ENCODE measurements at places on chromosomes 2 and 18. TPM values are rescaled to one million over a fixed set of nuclear protein-coding genes. Genes with fewer than 3 reads are reported as not detected.

HMSD gene
- not detected for total RNA-seq

TMEM178A gene
- total RNA-seq, result not detected

CYP1B1 gene
- not detected for total RNA-seq

IL1F10 gene
- total RNA-seq, result not detected

FSHR gene
- not detected for total RNA-seq

CNGA3 gene
- total RNA-seq, result 0.07 TPM

DNA sequence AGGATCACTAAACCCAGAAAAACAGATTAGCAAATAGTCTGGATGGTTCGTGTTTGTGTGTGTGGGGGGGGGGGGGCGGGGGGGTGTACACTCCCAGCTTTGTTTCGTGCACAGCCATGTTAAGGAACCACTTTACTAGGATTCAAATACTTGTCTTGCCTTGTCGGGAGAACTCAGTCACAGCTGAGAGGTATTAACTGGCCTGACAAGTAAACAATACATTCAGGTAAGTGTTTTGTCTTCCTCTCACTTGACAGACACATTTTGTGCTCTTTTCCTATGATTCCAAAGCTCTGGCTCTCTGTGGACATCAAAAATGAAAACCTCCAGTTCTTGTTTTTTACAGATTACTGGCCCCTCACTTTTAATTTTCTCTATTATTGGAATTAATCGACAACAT is 173.5 kb downstream of the LRP1B start:
- H3K4me1 ChIP-seq, result no peaks in the 10 kb centered on the region
- H3K36me3 ChIP-seq, result no peaks in the 10 kb centered on the region
- H3K27ac ChIP-seq, result no peak overlapping the region
- DNase-seq, result no peak

DNA sequence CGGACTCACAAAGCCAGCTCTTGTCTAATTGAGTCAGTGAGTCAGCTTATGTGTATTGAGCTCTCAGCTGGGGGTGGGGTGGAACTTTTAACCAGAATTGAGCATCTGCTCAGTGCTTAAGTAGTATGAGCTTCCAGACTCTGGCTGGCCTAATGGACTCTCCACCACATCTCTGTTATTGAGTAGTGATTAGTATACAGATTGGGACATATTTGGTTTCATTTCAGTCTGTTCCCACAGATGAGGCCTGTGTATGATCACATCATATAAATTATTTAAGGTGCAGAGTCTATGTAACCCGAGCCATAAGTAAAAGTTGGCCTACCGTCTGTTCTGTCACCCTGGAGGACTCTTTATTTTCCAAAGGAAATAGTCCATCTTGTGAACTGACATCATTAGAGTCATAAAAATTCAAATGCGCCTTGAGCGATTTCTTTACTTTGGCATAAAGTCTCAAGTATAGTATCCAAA is 152.1 kb downstream of the THSD7B start:
- H3K27ac ChIP-seq, result no peak overlapping the region
- no peak for DNase-seq
- no peaks in the 10 kb centered on the region for H3K4me1 ChIP-seq
- H3K4me3 ChIP-seq, result no peak overlapping the region
- no peaks in the 10 kb centered on the region for H3K27me3 ChIP-seq

DNA sequence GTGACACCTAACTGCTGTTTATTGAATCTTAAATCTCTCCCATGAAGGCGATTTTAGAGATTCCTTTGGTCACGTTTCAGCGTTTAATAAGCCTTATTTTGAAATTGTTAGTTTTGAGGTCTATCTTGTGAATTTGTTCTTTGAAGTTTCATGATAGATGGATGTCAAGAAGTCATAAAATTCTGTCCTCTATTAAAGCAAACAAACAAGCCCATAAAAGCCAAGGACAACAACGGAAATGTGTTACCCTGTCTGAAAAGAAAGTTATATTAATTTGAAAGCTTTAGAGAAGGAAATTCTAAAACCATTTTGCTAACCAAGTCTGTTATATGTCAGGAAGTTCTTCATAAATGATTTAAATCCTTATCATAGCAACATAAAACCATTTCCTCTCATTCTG is 7.0 kb upstream of the CAVIN2 start:
- no peak overlapping the region for H3K27ac ChIP-seq
- H3K27me3 ChIP-seq, result peaks cover 3% of the 10 kb centered on the region
- no peak overlapping the region for H3K4me3 ChIP-seq
- no peaks in the 10 kb centered on the region for H3K36me3 ChIP-seq
- no peak for DNase-seq

DNA sequence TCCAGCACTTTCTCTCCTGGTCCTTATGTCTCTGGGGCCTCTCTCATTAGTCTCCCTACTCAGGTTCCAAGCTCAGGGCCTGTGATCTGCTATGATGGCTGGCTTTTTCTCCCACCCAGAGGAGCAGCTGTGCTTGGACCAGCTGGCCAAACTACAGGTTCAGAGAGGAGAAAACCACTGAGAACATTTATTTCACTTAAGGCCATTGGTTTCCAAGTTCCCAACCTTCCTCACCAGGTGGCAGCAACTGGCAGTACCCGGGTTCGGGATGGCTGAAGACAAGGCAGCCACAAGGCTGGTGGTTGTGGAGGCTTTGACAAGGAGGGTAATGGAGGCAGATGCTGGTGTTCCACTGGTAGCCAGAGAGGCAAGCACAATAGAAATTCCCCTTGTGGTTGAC is 29.9 kb upstream of the SELENOI start:
- peak; percentile 68 for DNase-seq
- H3K27ac ChIP-seq, result no peak overlapping the region
- no peaks in the 10 kb centered on the region for H3K36me3 ChIP-seq

- 0 out of 2 replicates have a peak, but pooled peaks cover 2% of the 10 kb centered on the region for H3K27me3 ChIP-seq
- no peak overlapping the region for H3K27ac ChIP-seq
- no peak overlapping the region for H3K4me3 ChIP-seq
- H3K4me1 ChIP-seq, result no peaks in the 10 kb centered on the region
- no peak for DNase-seq
Observed at GRCh38 chr2:14303366-14304115, 329.0 kb upstream of the LRATD1 start.

DNA sequence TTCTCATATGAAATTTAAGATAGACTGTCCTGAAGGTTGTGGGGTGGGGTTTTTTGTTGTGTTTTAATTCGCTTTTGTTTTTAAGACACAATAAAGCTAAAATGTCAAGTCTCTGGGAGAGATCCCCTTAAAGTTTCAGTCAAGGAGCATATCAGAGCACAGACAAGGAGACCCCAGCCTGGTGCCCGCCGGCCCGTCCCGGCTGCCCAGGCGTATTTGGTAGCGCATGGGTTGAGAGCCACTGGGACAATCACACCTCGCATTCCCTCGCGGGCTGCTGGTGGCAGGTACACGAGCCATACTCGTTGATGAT is 2.6 kb downstream of the LRRTM1 start:
- H3K4me3 ChIP-seq, result no peak overlapping the region
- no peak for DNase-seq
- no peaks in the 10 kb centered on the region for H3K36me3 ChIP-seq

GRCh38 chr18:58800582-58800981 is 64.1 kb upstream of the ZNF532 start:
- no peak for DNase-seq
- H3K27ac ChIP-seq, result no peak overlapping the region
- H3K4me1 ChIP-seq, result no peaks in the 10 kb centered on the region
- H3K36me3 ChIP-seq, result no peaks in the 10 kb centered on the region
- no peaks in the 10 kb centered on the region for H3K27me3 ChIP-seq

DNA sequence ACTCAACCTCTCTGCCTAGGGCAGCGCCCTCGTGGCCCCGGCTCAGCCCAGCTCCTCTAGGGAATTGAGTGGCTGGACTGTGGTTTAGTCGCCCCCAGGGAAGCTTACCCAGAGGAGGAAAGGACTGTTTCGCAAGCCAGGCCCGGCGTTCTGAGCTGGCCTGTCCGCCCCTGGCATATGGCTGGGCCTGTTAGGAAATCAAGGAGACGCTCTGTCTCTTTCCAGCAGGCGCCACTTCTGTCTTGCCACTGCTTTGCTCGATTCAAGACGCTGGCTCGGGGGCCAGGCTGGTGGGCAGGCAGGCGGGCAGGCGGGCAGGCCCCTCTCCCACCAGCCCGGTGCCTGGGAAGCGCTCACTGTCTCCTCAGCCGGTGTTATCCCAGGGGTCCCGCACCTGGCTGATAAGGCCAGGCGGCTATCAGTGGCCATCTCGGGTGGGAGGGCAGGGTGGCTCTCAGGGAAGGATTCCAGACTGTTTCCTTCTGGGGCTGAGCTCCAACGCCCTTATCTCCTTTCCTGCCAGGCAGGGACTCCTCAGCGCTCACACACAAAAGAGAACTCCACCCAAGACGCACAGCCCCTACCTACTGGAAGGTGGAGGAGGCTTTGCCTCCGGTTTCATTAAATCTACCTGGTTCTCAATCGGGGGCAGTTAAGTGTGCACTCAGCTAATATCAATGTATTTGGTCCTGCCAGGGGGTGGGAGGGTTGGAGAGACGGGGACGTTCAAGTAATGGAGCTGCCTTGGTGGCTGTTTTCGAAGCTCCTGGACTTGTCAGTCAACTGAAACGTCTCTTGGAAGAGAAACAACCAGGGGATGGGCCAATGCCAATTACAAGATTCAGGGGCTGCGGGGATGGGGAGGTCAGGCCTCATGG is 109.1 kb downstream of the SMAD7 start:
- no peak overlapping the region for H3K27ac ChIP-seq
- no peak for DNase-seq
- H3K4me3 ChIP-seq, result no peak overlapping the region
- H3K4me1 ChIP-seq, result peaks cover 17% of the 10 kb centered on the region
- H3K27me3 ChIP-seq, result no peaks in the 10 kb centered on the region
- H3K36me3 ChIP-seq, result no peaks in the 10 kb centered on the region

DNA sequence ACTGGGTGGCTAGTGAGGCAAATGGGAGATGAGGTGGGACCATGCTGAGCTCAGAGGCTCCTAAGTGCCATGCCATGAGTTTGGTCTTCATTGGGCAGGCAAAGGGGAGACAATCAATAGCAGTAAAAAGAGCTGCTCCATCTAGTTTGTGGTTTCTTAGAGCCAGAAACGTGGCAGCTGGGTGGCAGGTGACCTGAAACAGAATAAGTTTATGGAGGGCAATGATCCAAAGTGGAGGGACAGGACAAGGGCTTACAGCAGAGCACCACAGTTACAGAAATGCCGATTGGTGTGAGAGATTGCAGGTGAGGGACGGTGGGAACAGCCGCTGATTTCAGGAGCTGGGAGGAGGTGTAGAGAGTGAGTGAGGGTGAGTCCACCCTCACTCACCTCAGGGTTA is 237.0 kb downstream of the LPIN1 start:
- H3K27ac ChIP-seq, result no peak overlapping the region
- H3K4me3 ChIP-seq, result no peak overlapping the region
- no peaks in the 10 kb centered on the region for H3K27me3 ChIP-seq
- no peaks in the 10 kb centered on the region for H3K36me3 ChIP-seq

- no peaks in the 10 kb centered on the region for H3K36me3 ChIP-seq
- DNase-seq, result no peak
- H3K4me3 ChIP-seq, result no peak overlapping the region
- no peaks in the 10 kb centered on the region for H3K4me1 ChIP-seq
- H3K27ac ChIP-seq, result no peak overlapping the region
Observed at GRCh38 chr2:179528576-179529069, 264.0 kb upstream of the SESTD1 start.

GRCh38 chr2:45024600-45025291 is 15.5 kb upstream of the SIX2 start:
- no peak overlapping the region for H3K27ac ChIP-seq
- no peaks in the 10 kb centered on the region for H3K36me3 ChIP-seq
- H3K4me1 ChIP-seq, result peaks cover 7% of the 10 kb centered on the region
- peak; percentile 71 for DNase-seq
- H3K27me3 ChIP-seq, result no peaks in the 10 kb centered on the region

DNA sequence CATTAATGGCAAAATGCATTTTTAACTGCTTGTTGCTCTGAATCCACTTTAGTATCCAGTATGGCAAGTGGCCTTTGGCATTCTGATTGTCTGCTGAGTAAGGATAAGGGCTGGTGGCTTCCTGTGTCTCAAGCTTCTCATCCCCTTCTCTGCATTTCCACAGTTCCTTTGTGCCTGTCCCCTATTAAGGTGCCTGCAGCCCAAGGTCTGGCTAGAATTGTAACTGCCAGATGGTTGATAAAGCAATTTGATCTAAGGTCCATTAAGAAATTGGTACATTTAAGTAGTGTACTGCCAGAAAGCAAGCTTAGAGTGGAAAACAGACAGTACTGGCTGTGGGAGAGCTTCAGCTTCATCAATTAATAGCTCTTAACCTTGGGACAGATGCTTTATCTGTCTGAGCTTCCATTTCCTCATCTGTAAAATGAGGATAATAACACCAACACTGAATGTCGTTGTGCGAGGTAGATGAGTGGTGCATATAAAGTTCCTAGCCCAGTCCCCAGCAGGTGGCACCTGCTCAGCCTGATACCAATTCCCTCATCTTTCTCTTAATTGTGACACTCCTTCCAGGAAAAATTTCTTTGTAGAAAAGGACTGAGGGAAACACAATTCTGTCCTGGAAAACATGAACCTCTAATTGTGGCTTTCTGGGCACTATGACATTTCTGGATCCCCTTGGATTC is 570.6 kb upstream of the GCFC2 start:
- H3K27me3 ChIP-seq, result no peaks in the 10 kb centered on the region
- no peaks in the 10 kb centered on the region for H3K36me3 ChIP-seq
- no peaks in the 10 kb centered on the region for H3K4me1 ChIP-seq
- H3K4me3 ChIP-seq, result no peak overlapping the region
- no peak overlapping the region for H3K27ac ChIP-seq

DNA sequence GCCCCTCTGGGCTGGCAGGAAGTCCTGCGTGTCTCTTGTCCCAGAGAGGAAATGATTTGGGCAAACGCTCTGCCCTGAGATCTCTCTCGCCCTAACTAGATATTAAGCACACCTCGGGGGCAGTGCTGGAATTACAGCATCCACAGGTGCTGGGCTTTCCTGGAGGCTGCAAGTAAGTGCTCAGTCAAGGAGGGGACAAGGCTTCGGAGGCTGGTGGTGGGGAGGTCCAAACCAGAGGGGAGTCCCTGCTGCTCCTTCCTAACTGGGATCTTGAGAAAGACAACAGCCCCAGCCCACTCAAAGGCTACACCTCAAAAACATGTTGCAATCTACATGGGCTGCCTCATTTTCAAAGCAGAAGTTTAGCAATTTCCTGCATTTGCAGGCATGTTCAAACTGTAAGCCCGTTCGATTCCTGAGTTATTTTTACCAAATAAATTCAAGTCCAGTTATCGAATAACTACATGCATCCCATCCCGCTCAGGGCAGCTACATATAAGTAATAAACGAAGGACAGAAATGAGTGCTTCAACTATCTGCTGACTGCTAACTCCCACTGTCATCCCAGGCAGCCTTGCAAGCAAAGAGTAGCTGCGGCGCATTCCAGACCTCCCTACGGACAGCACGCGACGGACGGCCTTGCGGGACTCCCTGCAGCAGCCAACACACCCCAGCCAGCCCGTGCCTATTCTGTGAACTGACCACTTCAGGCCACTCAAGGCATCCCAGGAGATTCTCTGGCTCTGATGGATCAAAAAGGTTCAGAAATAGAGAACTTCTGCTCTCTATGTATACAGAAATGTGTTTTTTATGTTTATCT is 27.5 kb downstream of the ZNF516 start:
- no peak overlapping the region for H3K4me3 ChIP-seq
- no peak overlapping the region for H3K27ac ChIP-seq
- no peaks in the 10 kb centered on the region for H3K27me3 ChIP-seq
- no peak for DNase-seq

- no peak overlapping the region for H3K4me3 ChIP-seq
- DNase-seq, result no peak
- no peaks in the 10 kb centered on the region for H3K27me3 ChIP-seq
- H3K27ac ChIP-seq, result no peak overlapping the region
Observed at GRCh38 chr2:155690785-155691184, 641.7 kb downstream of the NR4A2 start.
